ENCODE measurements at places on chromosomes 4 and X. TPM values are rescaled to one million over a fixed set of nuclear protein-coding genes. Genes with fewer than 3 reads are reported as not detected.

DNA sequence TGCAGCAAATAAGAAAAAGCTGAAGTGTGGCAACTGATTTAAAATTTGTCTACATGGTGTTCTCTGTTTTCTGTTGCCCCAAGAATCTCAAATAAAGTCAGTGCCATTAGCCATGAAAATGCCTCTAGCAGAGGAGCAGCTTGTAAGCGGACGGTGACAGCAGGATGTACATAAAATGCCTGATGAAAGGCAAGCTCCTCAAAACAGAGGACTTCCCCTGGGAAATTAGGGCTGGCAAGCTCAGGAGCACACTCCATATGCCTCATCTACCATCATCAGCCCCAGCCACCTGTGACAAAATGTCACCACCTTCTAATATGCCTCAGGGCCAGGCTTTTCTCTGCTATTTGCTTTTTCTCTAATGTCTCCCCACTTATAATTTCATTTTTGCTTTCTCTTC, 54.5 kb downstream of the ASB9 start:
- DNase-seq = no peak

Gene SH3D19
- total RNA-seq = 0.68 TPM

Gene TREX2
- total RNA-seq = 0.74 TPM

Gene EPGN
- not detected for total RNA-seq
